ENCODE measurements at places on chromosomes 2 and 18.

GRCh38 chr2:102051692-102052277, 60.0 kb downstream of the IL1R2 start:
- DNase-seq = no peak

DNA sequence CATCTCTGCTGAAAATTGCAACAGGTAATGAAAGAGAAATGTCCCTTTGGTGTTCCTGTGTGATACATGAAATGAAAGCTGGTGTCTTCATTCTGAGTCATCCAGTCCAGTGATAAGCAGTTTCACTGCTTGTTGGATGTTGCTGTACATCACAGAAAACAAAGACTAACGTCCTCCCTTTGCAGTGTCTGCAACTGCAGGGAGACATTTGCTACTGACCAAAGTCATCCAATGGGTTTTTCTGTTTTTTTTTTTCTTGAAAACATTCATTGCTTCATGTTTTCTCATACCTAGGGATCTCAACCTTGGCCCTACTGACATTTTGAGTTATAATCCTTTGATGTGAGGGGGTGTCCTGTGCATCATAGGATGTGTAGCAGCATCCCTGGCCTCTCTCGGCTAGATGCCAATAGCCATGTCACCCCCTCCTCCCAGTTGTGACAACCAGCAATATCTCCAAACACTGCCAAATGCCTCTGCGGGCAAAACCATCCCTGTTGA, 63.6 kb upstream of the FZD5 start:
- no peak for DNase-seq

DNA sequence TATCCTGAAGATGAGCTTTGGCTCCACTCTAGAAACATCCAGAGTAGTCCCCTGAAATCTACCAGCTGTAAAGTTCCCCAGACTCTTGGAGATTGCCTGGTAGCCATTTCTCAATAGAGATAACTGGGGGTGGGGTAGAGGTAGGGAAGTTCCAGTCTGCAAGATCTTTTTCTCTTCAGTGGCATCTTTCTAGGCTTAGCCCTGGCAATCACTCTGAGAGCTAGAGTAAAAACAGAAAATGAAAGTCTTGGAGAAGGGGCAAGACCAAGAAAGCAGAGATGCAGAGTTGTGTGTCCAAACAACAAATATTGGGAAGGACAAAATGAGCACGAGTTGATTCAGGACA, 41.8 kb upstream of the LCLAT1 start:
- DNase-seq = no peak

DNA sequence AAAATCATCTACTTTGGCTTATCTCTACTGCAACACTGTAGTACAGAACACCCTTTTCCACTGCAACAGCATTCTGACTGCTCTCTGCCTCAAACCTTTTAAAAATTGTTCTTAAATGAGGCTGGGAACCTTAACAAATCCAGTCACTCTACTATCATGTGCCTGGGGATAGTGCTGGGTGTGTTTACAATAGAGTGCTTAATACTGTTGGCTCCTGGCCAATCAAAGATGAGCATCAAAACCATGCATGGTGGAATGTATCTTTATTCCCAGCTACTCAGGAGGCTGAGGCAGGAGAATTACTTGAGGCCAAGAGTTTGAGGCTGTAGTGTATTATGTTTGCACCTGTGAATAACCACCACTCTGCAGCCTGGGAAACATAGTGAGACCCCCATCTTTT, 7.4 kb downstream of the ANKAR start:
- no peak for DNase-seq

DNA sequence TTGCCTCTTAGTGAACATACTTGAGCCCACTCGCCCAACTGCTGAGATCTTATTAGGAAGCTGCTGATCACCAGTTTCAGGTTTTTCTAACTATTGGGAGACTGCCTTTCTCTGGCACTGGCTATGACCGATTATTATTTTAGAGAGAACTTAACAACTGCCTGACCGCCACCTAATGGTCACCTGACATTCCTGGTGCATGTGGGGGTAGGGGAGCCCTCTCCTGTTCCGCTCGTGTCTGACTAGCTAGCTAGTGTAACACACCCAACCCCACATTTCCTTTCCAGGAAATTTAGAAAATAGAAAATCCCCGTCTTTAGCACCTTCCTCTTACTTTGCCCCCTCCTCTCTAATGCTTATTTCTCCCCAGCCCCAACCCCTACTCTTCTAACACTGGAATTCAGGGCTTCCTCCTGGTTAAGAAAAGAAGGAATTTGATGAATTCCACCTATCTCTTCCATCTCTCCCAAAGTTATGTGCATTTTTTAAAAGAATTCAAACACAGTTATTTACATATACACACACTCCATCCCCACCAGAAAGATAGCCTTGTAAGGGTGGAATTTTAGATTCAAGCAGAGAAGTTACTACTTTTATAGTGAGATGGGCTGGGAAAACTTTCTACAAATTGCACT, 19.4 kb upstream of the DNER start:
- no peak for DNase-seq

- DNase-seq = no peak
Observed at GRCh38 chr2:96239745-96240264, 26.0 kb downstream of the TMEM127 start.

DNA sequence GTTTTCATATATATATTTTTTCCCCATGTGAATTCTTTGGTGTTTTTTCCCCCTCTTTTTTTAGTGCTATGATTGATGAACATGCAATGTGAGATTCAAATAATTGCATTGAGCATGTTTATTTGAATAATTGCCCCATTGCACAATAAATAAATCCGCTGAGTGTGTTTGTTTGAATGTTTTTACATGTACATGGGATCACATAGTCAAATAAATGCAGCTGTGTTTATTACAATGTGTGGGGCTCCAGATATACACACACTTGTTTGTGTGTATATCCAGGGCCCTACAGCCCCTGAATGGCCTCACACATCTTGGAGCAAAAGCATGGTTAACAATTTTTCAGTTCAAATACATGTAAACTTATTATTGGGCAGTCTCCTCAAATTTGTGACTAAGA, 134.5 kb downstream of the ZEB2 start:
- DNase-seq = no peak

DNA sequence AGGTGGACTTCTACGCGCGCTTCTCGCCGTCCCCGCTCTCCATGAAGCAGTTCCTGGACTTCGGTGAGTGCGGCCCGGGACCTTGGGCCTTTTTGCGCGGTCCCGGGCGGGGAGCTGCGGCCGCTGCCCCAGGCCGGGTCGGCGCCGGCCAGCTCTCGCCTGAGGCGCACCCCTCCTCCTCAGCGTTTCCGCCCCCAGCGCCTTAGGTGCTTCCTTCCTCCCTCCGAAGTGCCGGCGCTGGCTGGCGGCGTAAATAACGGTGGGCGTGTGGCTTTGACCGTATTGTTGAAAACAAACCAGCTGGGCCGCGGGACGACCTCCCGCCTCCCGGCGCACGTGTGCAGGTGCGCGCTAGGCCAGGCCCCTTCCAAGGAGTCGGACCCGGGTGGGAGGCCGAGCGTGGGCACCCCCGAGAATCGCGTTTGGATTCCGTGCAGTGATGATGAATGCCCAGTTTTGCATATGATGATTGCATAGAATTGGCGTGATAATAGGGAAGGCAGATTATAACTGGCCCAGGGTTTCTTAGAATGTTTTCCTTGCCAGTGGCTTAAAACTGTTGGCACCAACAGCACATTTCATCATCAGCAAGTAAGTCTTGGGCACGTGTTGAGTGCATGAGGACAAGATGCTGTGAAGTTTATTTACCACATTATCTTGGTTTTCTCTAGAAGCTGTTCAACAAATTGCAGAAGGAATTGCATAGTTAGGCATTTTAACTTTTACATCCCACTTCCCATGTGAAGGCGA, 569 bp downstream of the PDK1 start:
- DNase-seq = peak; percentile 49

- no peak for DNase-seq
Observed at GRCh38 chr2:150610670-150611279, 123.3 kb upstream of the RND3 start.

- no peak for DNase-seq
Observed at GRCh38 chr2:10520154-10520553, 72.0 kb upstream of the ODC1 start.

DNA sequence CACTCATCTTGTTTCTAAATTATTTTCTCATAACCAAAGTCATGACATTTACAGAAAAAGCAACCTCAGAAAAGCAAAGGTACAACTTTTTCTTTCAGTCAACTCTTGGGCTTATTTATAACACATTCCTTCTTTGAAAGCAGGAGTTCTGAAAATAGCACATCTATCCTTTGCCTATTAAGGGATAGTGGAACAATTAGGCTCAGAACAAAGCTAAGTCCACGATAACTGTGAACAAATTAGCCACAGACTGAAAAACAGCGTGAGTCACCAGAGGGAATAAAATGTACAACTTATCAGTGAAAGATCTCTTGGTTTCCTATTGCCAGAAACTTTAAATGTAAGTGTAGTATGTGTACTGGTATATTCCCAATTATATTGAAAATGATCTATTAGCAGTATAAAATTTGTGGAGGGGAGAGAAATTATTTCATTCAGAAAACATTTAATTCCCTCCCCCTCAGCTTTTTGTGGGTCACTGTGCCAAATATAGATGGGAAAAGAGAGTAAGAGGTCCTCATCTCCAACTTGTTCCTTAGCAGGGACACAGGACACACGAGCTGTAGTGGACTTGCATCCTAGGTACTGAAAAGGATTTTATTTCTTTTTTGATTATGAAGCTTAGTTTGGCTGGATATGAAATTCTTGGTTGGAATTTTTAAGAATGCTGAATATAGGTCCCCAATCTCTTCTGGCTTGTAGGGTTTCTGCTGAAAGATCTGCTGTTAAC, 15.4 kb upstream of the MATN3 start:
- no peak for DNase-seq

- no peak for DNase-seq
Observed at GRCh38 chr2:69797836-69798289, 31.6 kb upstream of the GMCL1 start.

DNA sequence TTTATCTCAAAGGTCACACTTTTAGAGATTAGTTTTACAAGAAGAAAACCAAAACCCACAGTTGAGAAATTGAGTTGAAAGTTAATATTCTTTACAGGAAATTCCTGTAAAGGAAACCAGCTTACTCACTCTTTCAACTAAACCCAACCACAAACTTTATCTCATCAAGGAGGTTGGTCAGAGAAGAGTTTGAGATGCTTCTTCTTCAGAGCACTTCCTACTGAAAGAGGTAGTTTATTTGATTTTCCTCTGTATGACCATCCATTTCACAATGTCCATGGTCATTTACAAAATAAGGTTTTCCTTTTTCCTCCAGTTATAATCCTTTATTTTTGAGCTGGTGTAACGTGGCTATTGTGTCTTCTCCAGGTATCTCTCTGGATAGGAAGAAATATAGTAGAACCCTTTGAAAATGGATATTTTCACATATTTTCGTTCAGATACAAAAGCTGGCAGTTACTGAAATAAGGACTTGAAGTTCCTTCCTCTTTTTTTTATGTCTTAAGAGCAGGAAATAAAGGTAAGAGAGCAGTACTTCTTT, 4.5 kb upstream of the IL18RAP start:
- no peak for DNase-seq

DNA sequence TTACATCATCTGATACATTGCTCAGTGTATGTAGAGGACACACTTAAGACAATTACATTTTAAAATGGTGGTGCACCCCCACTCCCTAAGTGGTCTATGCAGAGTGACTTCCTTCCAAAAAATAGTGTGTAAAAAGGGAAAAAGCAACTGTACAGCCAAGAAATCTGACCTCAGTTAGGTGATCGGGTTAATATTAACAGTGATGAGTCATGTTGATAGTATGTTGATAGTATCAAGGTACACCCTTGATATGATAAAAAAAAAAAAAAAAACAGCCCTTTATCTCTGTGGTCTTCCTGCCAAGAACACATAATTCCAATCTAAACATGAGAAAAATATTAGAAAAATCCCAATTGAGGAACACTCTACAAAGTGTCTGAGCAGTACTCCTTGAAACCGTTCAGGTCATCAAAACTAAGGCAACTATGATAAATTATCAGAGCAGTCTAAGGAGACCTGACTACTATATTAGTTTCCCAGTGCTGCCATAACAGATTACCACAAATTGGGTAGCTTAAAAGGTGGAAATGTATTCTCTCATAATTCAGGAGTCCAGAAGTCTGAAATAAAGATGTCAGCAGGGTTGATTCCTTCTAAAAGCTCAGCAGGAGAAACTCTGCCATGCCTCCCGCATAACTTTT, 171.9 kb downstream of the ARHGAP28 start:
- DNase-seq = no peak
